Naive thymus-derived CD8-positive, alpha-beta T cell (primary cell): ENCODE measurements at places on chromosomes 12 and 14. TPM values are rescaled to one million over a fixed set of nuclear protein-coding genes. Genes with fewer than 3 reads are reported as not detected.

DNA sequence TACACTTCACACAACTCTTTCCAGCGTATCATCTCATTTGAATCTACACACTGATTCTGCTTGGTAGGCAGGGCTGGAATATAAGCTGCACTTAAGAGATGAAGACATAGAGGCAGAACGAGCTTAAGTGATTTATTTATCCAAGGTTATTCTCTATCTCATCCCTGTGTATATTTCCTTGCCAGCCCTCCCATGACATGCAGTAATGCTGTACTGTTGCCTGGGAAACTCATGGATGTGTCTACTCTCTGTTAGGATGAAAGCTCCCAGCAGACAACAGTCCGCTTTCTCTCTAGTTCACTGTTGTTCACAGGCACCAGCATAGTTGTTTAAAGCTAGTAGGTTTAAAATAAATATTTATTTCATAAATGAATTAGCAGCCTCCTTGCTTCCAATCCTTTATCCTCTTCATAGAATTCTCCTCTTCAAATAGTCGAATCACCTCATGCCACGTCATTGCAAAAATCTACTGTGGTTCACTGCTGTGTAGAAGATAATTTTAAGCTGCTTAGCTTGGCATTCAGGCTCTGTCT, 25.4 kb downstream of the FGF6 start:
- peaks cover 3% of the 10 kb centered on the region for H3K4me1 ChIP-seq
- no peaks in the 10 kb centered on the region for H3K36me3 ChIP-seq
- no peak for DNase-seq
- H3K4me3 ChIP-seq, result no peak overlapping the region
- H3K27me3 ChIP-seq, result peaks cover 10% of the 10 kb centered on the region
- H3K27ac ChIP-seq, result no peak overlapping the region

GRCh38 chr12:6333566-6333965, 8.3 kb downstream of the TNFRSF1A start:
- DNase-seq, result no peak
- H3K4me3 ChIP-seq, result peak overlapping the region; percentile 82
- no peak overlapping the region for H3K27ac ChIP-seq
- H3K36me3 ChIP-seq, result no peaks in the 10 kb centered on the region
- H3K27me3 ChIP-seq, result no peaks in the 10 kb centered on the region

DNA sequence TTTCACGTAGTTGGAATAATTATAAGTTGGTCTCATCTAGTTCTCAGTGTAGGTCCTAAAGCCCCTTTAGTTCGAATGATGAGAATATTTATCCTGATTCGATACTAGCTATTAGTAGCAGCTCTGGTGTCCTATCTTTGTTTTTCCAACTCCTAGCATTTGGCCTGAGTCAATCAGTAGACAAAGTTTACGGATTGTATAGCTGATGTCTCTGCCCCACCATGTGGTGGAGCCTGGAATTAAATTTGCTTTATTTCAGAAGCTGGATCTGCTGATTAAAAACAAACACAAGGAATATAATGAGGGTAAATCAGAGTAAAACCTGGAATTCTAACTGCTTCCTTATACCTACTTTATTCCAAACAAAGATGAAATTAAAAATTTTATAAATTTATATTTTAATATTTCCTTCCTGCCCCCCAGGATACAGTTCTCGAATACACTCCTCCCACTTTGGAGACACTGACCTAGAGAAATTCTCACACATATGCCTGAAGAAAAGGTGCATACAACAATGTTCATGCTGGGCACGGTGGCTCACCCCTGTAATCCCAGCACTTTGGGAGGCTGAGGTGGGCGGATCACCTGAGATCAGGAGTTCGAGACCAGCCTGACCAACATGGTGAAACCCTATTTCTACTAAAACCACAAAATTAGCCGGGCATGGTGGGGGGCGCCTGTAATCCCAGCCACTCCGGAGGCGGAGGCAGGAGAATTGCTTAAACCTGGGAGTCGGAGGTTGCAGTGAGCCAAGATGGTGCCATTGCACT, 7.6 kb upstream of the BRMS1L start:
- H3K36me3 ChIP-seq, result no peaks in the 10 kb centered on the region
- DNase-seq, result peak; percentile 29
- H3K27me3 ChIP-seq, result no peaks in the 10 kb centered on the region
- H3K4me3 ChIP-seq, result no peak overlapping the region
- H3K27ac ChIP-seq, result no peak overlapping the region

DNA sequence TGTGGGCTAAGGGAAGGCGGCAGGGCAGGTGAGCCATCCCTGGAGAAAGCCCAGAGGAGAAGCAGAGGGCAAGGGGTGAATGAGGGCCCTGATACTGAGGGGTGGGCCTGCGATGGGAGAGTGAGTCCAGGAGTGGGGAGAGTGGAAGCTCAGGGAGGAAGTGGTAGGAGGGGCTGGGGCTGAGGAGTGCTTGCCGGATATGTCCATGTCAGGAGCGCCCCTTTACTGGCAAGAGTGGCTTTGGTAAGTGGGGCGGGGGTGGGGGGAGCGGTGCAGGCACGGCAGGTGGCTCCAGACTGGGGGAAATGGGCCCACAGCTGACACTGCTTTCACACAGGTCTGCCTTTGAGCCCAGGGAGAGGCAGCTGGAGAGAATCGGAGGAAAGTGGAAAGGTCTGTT, 86.4 kb upstream of the GPR68 start:
- no peaks in the 10 kb centered on the region for H3K27me3 ChIP-seq
- DNase-seq, result peak; percentile 29
- H3K27ac ChIP-seq, result peak overlapping the region; percentile 99
- H3K4me3 ChIP-seq, result peak overlapping the region; percentile 69
- peaks cover 62% of the 10 kb centered on the region for H3K36me3 ChIP-seq

DNA sequence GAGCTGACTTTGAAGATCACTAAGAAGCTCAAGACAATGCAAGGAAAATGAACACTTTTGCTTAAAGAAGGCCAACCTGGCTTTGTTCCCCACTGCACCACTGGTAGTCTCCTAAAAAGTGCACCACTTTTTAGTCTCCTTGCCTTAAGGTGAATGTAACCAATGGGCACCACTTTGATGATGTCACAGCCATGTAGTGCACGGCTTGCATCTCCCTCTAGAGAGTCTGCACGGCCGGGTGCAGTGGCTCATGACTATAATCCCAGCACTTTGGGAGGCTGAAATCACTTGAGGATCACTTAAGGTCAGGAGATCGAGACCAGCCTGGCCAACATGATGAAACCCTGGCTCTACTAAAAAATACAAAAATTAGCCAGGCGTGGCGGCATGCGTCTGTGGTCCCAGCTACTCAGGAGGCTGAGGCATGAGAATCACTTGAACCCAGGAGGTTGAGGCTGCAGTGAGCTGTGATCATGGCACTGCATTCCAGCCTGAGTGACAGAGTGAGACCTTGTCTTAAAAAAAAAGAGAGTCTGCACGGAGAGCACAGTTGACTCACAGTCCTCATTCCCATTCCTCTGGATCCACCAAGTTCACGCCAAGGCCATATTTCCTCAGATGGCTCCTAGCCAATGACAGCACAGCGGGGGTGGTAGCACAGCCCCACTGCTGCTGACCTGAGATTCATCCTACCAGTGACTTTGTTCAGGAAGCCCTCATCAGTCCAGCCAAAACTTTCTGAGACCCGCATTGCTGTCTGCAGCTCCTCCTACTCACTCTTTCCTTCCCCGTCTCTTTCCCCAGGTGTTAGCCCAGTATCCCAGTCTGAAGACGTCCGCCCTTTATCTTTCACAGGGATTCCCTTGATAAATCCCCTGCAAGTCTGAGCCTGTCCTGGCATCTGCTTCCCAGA, 16.5 kb upstream of the IFT81 start:
- H3K4me3 ChIP-seq, result no peak overlapping the region
- no peak for DNase-seq
- no peak overlapping the region for H3K27ac ChIP-seq
- H3K27me3 ChIP-seq, result no peaks in the 10 kb centered on the region
- H3K36me3 ChIP-seq, result no peaks in the 10 kb centered on the region

- no peak overlapping the region for H3K27ac ChIP-seq
- no peak for DNase-seq
- no peaks in the 10 kb centered on the region for H3K27me3 ChIP-seq
- no peak overlapping the region for H3K4me3 ChIP-seq
- no peaks in the 10 kb centered on the region for H3K4me1 ChIP-seq
- no peaks in the 10 kb centered on the region for H3K36me3 ChIP-seq
Observed at GRCh38 chr12:91033251-91033650, 24.6 kb downstream of the KERA start.

- no peaks in the 10 kb centered on the region for H3K4me1 ChIP-seq
- H3K36me3 ChIP-seq, result no peaks in the 10 kb centered on the region
- H3K27ac ChIP-seq, result no peak overlapping the region
Observed at GRCh38 chr12:24177889-24178288, 228.4 kb upstream of the SOX5 start.

DNA sequence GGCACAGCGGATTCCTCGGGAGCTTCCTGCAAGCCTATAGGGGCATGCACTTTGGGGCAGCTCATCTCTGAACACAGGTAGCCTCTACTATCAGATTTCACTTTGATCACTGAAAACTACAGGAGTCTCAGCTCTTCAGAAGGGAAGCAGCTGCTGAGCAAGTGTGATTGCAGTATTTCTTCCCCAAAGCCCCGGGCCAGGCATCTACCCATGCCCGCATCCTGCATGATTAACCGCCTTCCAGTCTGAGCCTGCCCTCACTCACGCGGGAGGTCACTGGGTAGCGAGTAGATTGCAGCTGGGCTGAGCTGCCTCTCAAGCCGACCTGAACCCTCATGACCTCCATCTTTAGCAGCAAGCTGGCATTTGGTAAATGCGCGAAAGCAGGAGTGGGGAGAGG, 334.7 kb downstream of the DPF3 start:
- no peak overlapping the region for H3K4me3 ChIP-seq
- no peak overlapping the region for H3K27ac ChIP-seq
- no peak for DNase-seq
- H3K27me3 ChIP-seq, result peaks cover 6% of the 10 kb centered on the region
- H3K36me3 ChIP-seq, result no peaks in the 10 kb centered on the region

- no peak overlapping the region for H3K4me3 ChIP-seq
- H3K27ac ChIP-seq, result no peak overlapping the region
- DNase-seq, result no peak
- peaks cover 10% of the 10 kb centered on the region for H3K36me3 ChIP-seq
- H3K27me3 ChIP-seq, result peaks cover 47% of the 10 kb centered on the region
- H3K4me1 ChIP-seq, result no peaks in the 10 kb centered on the region
Observed at GRCh38 chr14:28754209-28754985, 12.2 kb upstream of the FOXG1 start.

GRCh38 chr14:91257328-91258010, 13.0 kb upstream of the GPR68 start:
- no peak for DNase-seq
- no peak overlapping the region for H3K4me3 ChIP-seq
- peaks cover 51% of the 10 kb centered on the region for H3K4me1 ChIP-seq

- no peak for DNase-seq
- no peak overlapping the region for H3K27ac ChIP-seq
- no peaks in the 10 kb centered on the region for H3K36me3 ChIP-seq
- no peaks in the 10 kb centered on the region for H3K27me3 ChIP-seq
- no peaks in the 10 kb centered on the region for H3K4me1 ChIP-seq
Observed at GRCh38 chr12:75341873-75342272, 7.4 kb downstream of the GLIPR1L1 start.

DNA sequence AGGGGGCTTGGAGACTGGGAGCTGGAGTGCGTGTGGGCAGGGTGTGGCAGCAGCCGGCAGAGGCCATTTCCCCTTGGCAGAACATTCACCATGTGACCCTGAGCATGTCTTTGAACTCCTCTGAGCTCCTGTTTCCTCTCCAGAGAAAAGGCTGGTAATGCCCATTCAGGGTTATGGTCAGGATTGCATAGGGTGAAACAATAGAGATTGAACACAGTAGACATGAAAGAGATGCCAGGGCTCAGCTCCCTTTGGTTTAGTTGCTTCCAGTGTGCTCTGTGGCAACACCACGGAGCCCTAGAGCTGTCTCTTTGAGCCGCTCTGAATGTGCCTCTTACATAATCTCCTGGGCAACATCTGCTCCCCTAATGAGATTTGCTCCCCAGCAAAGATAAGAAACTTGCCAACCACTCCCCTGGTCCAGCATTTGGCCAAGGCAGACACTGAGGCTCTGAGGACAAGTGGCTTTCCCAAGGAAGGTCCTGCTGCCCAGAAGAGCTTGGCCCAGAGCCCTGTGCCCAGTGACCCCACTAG, 4.6 kb downstream of the IFI27 start:
- no peaks in the 10 kb centered on the region for H3K36me3 ChIP-seq
- peaks cover 31% of the 10 kb centered on the region for H3K27me3 ChIP-seq
- no peak overlapping the region for H3K27ac ChIP-seq
- no peak for DNase-seq
- H3K4me3 ChIP-seq, result no peak overlapping the region

DNA sequence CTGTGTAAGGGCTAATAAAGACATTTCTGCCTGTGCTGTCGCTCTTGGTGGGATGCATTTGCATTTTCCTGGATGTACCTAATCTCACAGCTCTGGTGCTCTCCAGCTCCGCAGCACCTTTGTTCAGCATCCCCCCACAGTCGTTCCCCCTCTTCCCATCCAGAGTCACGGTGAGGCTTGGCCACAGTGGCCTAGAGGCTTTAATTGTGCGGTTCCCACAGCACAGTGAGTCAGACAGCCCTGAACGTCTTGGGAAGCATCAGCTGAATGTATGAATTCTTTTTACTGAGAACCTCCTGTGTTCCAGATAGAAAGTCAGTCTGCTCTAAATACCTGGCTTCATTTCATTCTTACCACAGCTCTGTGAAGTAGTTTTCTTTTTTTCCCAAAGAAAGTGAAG, 28.7 kb downstream of the MLXIP start:
- peak overlapping the region; percentile 12 for H3K4me3 ChIP-seq
- H3K4me1 ChIP-seq, result peaks cover 44% of the 10 kb centered on the region
- no peak for DNase-seq
- no peaks in the 10 kb centered on the region for H3K36me3 ChIP-seq

- no peak overlapping the region for H3K27ac ChIP-seq
- DNase-seq, result no peak
- H3K36me3 ChIP-seq, result peaks cover 78% of the 10 kb centered on the region
- no peaks in the 10 kb centered on the region for H3K27me3 ChIP-seq
Observed at GRCh38 chr12:94305130-94305957, 154.3 kb downstream of the CEP83 start.

GRCh38 chr12:2949411-2949810, 9.8 kb upstream of the TEAD4 start:
- H3K36me3 ChIP-seq, result no peaks in the 10 kb centered on the region
- DNase-seq, result no peak
- no peaks in the 10 kb centered on the region for H3K4me1 ChIP-seq

DNA sequence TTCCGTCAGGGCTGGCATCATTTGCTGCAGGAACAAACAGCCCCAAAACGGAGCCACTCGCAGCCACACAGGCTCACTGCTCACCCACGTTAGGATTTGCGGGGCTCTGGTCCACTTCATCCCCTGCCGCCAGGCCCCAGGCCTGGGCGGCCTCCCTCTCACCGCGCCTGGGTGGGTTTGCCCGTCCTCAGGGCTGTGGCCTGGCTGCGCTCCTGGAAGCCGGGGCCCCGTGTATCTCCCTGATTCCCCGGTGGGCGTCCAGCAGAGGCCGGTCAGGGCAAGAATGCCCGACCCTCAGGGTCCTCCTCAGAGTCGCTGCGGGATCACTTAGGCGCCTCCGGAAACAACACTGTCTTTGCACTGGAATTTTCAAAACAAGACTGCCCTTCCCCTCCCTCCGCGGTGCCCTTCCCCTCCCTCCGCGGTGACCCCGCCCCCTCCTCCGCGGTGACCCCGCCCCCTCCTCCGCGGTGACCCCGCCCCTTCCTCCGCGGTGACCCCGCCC, 15.7 kb upstream of the FBRSL1 start:
- H3K4me3 ChIP-seq, result peak overlapping the region; percentile 73
- H3K27ac ChIP-seq, result no peak overlapping the region
- H3K36me3 ChIP-seq, result no peaks in the 10 kb centered on the region
- peaks cover 66% of the 10 kb centered on the region for H3K4me1 ChIP-seq
- no peaks in the 10 kb centered on the region for H3K27me3 ChIP-seq

Gene AQP2
- total RNA-seq, result not detected

Gene PIGH
- 37.5 TPM for total RNA-seq

Gene P2RX7
- 4.3 TPM for total RNA-seq

Gene MGAT4C
- total RNA-seq, result not detected

Gene KRT79
- not detected for total RNA-seq

Gene KRT4
- total RNA-seq, result not detected

Gene PTMS
- total RNA-seq, result 0.55 TPM

Gene RHEBL1
- 4.3 TPM for total RNA-seq

Gene PTGER2
- 2.9 TPM for total RNA-seq
